NCI-H2081 treated with DMSO at 0.1 percent for 48 hours (cell line): ENCODE measurements at places on chromosomes 7 and 10.
A peak's percentile ranks its signal among the peaks of the same experiment; 100 is the strongest.

GRCh38 chr10:25573316-25573715 lies 360.7 kb upstream of the MYO3A start:
- no peak for DNase-seq

- DNase-seq, result no peak
Observed at GRCh38 chr7:36686499-36686898, 37.8 kb downstream of the AOAH start.

DNA sequence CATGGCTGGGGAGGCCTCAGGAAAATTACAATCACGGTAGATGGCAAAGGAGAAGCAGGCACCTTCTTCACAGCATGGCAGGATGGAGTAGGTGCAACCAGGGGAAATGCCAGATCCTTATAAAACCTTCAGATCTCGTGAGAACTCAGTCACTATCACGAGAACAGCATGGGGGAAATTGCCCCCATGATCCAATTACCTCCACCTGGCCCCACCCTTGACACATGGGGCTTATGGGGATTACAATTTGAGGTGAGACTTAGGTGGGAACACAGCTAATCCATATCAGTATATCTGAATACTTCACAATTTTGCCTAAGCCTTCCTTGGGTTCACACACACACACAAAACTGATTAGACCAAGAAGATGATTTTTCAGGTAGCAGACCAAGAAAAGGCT lies 145.1 kb upstream of the COL1A2 start:
- DNase-seq, result no peak

GRCh38 chr7:135672560-135673359 lies 10.4 kb downstream of the STMP1 start:
- DNase-seq, result peak; percentile 43
